ENCODE measurements at places on chromosomes 1 and 21. TPM values are rescaled to one million over a fixed set of nuclear protein-coding genes. Genes with fewer than 3 reads are reported as not detected.

GRCh38 chr1:205144751-205145150 lies 23.0 kb upstream of the RBBP5 start:
- peaks cover 26% of the 10 kb centered on the region for H3K4me1 ChIP-seq
- no peaks in the 10 kb centered on the region for H3K27me3 ChIP-seq
- DNase-seq = no peak
- H3K4me3 ChIP-seq = no peak overlapping the region
- H3K27ac ChIP-seq = peak overlapping the region; percentile 66

GRCh38 chr1:22288593-22289241 lies 145.8 kb upstream of the WNT4 start:
- H3K27ac ChIP-seq = no peak overlapping the region
- no peaks in the 10 kb centered on the region for H3K36me3 ChIP-seq
- DNase-seq = peak; percentile 38
- H3K27me3 ChIP-seq = no peaks in the 10 kb centered on the region
- peaks cover 62% of the 10 kb centered on the region for H3K4me1 ChIP-seq

GRCh38 chr1:175893192-175893591 lies 149.8 kb upstream of the TNR start:
- no peak overlapping the region for H3K27ac ChIP-seq
- no peak overlapping the region for H3K4me3 ChIP-seq
- no peaks in the 10 kb centered on the region for H3K36me3 ChIP-seq
- H3K4me1 ChIP-seq = no peaks in the 10 kb centered on the region

GRCh38 chr1:32774464-32774808 lies 42.7 kb downstream of the YARS1 start:
- DNase-seq = no peak
- no peak overlapping the region for H3K27ac ChIP-seq
- H3K36me3 ChIP-seq = peaks cover 62% of the 10 kb centered on the region
- H3K27me3 ChIP-seq = no peaks in the 10 kb centered on the region

DNA sequence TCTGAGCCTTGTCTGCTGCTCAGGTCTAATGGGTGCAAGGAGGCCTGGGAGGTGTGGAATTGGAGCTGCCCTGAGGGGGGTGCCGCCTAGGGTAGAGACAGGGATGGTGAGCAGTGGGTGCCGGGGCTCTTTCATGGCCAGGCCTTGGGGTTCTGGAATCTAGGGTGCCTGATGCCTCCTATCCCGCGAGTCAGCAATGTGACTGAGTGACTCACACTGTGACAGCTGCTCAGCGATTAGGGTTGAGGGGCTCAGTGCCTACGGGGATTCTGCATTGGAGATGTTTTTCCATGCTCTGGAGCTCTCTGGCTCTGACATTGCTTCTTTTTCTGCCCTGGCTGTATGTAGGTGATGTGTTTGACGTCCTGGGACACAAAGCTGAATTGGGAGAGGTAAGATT lies 16.8 kb downstream of the ATP8B2 start:
- no peak overlapping the region for H3K4me3 ChIP-seq
- no peak overlapping the region for H3K27ac ChIP-seq
- no peaks in the 10 kb centered on the region for H3K36me3 ChIP-seq
- H3K27me3 ChIP-seq = no peaks in the 10 kb centered on the region
- H3K4me1 ChIP-seq = no peaks in the 10 kb centered on the region

- H3K4me1 ChIP-seq = no peaks in the 10 kb centered on the region
- H3K4me3 ChIP-seq = no peak overlapping the region
- DNase-seq = peak; percentile 51
- H3K27ac ChIP-seq = no peak overlapping the region
- H3K36me3 ChIP-seq = no peaks in the 10 kb centered on the region
- no peaks in the 10 kb centered on the region for H3K27me3 ChIP-seq
Observed at GRCh38 chr21:42539342-42539741, 25.7 kb downstream of the SLC37A1 start.

- no peaks in the 10 kb centered on the region for H3K4me1 ChIP-seq
- H3K4me3 ChIP-seq = no peak overlapping the region
- no peak for DNase-seq
Observed at GRCh38 chr1:17916702-17917101, 161.6 kb downstream of the ACTL8 start.

DNA sequence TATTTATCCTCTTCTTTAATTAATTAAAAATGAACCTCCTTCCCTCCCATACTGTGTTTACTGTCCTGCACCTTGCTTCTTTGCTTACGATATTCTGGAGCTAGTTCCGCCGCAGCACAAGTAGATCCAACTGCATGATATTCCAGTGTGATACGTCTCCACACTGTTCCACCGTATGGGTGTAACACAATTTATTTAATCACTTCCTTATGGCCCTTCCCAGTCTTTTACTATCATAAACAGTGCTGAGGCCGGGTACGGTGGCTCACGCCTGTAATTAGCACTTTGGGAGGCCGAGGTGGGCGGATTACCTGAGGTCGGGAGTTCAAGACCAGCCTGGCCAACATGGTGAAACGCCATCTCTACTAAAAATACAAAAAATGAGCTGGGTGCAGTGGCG lies 25.7 kb downstream of the CNST start:
- no peak overlapping the region for H3K27ac ChIP-seq
- H3K4me1 ChIP-seq = peaks cover 19% of the 10 kb centered on the region
- H3K27me3 ChIP-seq = no peaks in the 10 kb centered on the region
- peaks cover 12% of the 10 kb centered on the region for H3K36me3 ChIP-seq
- H3K4me3 ChIP-seq = no peak overlapping the region
- DNase-seq = no peak

DNA sequence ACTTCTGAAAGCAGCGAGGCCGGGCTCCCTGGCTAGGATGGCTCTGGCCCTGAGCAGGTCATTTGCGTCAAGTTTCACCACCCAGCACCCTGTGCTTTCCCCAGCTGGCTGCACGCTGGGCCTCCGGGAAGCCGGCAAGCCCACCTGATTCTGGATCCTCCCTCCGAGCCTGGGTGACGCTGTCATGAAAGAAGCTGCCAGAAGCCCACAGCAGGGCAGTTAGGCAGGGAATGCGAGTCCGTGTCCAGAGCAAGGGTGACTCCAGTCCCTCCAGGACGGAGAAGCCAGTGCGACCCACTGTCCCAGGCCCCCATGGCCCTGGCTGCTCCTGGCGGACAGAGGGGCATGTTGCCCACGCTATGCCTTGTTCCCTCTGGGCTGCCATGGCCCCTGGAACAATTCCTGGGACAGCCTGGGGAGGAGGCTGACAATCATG lies 44.4 kb upstream of the PCBP3 start:
- no peaks in the 10 kb centered on the region for H3K4me1 ChIP-seq
- DNase-seq = no peak
- H3K27ac ChIP-seq = no peak overlapping the region
- no peak overlapping the region for H3K4me3 ChIP-seq

DNA sequence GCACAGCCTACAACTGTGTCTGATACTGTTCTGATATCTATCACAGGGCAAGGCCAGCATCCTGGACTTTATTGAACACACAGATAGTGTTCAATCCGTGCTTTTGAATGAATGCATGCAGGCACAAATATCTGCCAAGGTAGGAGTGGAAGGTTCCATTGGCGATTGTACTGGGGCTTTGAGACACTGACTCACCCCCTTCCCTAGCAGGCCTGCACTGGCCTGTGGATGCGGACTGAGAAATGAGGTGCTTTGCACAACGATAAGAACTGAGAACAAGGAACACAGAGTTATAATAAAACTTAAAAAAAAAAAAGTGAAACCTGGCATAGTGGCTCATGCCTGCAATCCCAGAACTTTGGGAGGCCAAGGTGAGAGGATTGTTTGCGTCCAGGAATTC lies 62.4 kb upstream of the NGF start:
- H3K27me3 ChIP-seq = no peaks in the 10 kb centered on the region
- no peak overlapping the region for H3K27ac ChIP-seq
- DNase-seq = no peak
- H3K36me3 ChIP-seq = no peaks in the 10 kb centered on the region
- no peak overlapping the region for H3K4me3 ChIP-seq
- H3K4me1 ChIP-seq = no peaks in the 10 kb centered on the region

GRCh38 chr1:228042508-228042907 lies 35.7 kb downstream of the WNT3A start:
- H3K4me1 ChIP-seq = no peaks in the 10 kb centered on the region
- H3K27me3 ChIP-seq = peaks cover 19% of the 10 kb centered on the region
- DNase-seq = no peak
- H3K27ac ChIP-seq = no peak overlapping the region

- no peaks in the 10 kb centered on the region for H3K36me3 ChIP-seq
- peaks cover 7% of the 10 kb centered on the region for H3K4me1 ChIP-seq
- H3K27me3 ChIP-seq = no peaks in the 10 kb centered on the region
- no peak overlapping the region for H3K27ac ChIP-seq
- peak; percentile 55 for DNase-seq
Observed at GRCh38 chr1:85283475-85284199, 7.2 kb upstream of the BCL10 start.

DNA sequence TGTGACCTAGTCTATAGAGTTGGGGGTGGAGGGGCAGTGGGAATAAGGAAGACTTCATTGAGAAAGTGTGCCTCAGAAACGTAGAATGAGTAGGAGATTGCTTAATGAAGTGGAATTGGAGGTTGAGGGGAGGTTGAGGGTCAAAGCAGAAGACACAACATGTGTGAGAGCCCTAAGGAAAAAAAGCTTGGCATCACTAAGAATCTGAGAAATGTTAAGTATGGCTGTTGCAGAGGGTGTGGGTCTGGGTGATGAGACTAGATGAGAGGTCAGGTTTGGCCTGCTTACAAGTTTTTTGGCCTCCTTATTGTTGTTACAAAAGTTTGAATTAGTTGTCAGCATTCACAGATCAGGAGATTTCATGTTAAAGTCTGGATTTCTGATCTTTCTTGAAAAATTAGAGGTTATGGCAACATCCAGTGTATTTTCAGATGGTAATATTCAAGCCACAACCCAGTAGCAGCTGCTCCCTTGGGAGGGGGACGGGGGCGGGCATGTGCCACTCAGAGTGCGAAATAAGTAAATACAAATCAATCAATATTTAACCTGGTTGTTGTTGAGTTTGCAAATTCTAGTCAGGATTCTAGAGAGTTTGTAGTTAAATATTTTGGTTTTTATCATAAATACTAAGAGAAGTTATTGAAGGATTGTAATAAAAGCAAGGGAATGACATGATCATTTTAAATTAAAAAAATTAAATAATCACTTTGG lies 4.3 kb downstream of the MAN1A2 start:
- peaks cover 52% of the 10 kb centered on the region for H3K4me1 ChIP-seq
- no peak for DNase-seq
- H3K4me3 ChIP-seq = no peak overlapping the region
- no peaks in the 10 kb centered on the region for H3K27me3 ChIP-seq

GRCh38 chr1:173474097-173474779 lies 2.9 kb upstream of the PRDX6 start:
- no peak overlapping the region for H3K4me3 ChIP-seq
- no peaks in the 10 kb centered on the region for H3K27me3 ChIP-seq
- H3K27ac ChIP-seq = peak overlapping the region; percentile 72
- peaks cover 33% of the 10 kb centered on the region for H3K4me1 ChIP-seq

- no peak overlapping the region for H3K4me3 ChIP-seq
- no peaks in the 10 kb centered on the region for H3K36me3 ChIP-seq
- no peaks in the 10 kb centered on the region for H3K27me3 ChIP-seq
- H3K4me1 ChIP-seq = peaks cover 44% of the 10 kb centered on the region
Observed at GRCh38 chr1:89546082-89546889, 21.7 kb downstream of the LRRC8B start.

GRCh38 chr1:225987491-225988316 lies 11.4 kb downstream of the SDE2 start:
- H3K36me3 ChIP-seq = no peaks in the 10 kb centered on the region
- H3K4me1 ChIP-seq = no peaks in the 10 kb centered on the region

GRCh38 chr1:200226268-200226968 lies 183.4 kb downstream of the ZNF281 start:
- H3K36me3 ChIP-seq = no peaks in the 10 kb centered on the region
- H3K27ac ChIP-seq = no peak overlapping the region
- DNase-seq = no peak
- no peak overlapping the region for H3K4me3 ChIP-seq
- no peaks in the 10 kb centered on the region for H3K4me1 ChIP-seq

GRCh38 chr1:221335161-221336101 lies 406.5 kb downstream of the DUSP10 start:
- H3K27me3 ChIP-seq = peaks cover 4% of the 10 kb centered on the region
- peak; percentile 34 for DNase-seq
- peak overlapping the region; percentile 2 for H3K27ac ChIP-seq
- no peaks in the 10 kb centered on the region for H3K4me1 ChIP-seq
- H3K36me3 ChIP-seq = no peaks in the 10 kb centered on the region

GRCh38 chr1:10897981-10898728 lies 101.7 kb upstream of the CASZ1 start:
- no peaks in the 10 kb centered on the region for H3K4me1 ChIP-seq
- no peak for DNase-seq
- H3K36me3 ChIP-seq = no peaks in the 10 kb centered on the region

DNA sequence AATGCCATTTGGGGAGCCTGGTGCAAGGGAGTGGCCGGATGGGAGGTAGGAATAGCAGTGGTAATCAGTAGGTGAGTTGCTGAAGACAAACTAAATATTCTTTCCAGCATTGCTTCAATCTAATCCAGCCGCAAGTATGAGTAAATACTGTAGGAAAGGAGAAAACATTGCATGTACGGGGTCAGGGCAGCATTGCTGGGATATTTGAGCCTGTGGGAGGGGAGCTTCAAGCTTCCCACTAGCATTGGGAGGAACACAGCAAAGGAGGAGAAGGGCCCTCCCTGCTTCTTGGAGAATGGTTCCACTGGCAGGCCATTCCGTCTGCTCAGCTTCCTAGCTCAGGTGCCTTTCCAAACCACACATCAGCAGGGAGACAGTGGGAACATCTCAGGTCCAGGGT lies 15.2 kb downstream of the CAPN2 start:
- DNase-seq = no peak
- peak overlapping the region; percentile 58 for H3K27ac ChIP-seq
- H3K27me3 ChIP-seq = no peaks in the 10 kb centered on the region
- no peak overlapping the region for H3K4me3 ChIP-seq

GRCh38 chr21:45378258-45378966 lies 26.6 kb upstream of the COL18A1 start:
- H3K4me3 ChIP-seq = no peak overlapping the region
- no peak overlapping the region for H3K27ac ChIP-seq
- H3K36me3 ChIP-seq = no peaks in the 10 kb centered on the region
- DNase-seq = no peak
- H3K27me3 ChIP-seq = no peaks in the 10 kb centered on the region

The OR2T3 gene
- not detected for total RNA-seq

The EDN2 gene
- total RNA-seq = 0.39 TPM

The MYBPHL gene
- not detected for total RNA-seq

The G0S2 gene
- 901 TPM for total RNA-seq

The SPRR2B gene
- not detected for total RNA-seq

The SHISAL2A gene
- total RNA-seq = 0.11 TPM
